ENCODE measurements at places on chromosomes 11 and 22.

GRCh38 chr22:20390394-20390907, 3.5 kb upstream of the ZNF74 start:
- DNase-seq, result no peak

GRCh38 chr11:38019072-38019775, 1421.2 kb upstream of the RAG2 start:
- no peak for DNase-seq

DNA sequence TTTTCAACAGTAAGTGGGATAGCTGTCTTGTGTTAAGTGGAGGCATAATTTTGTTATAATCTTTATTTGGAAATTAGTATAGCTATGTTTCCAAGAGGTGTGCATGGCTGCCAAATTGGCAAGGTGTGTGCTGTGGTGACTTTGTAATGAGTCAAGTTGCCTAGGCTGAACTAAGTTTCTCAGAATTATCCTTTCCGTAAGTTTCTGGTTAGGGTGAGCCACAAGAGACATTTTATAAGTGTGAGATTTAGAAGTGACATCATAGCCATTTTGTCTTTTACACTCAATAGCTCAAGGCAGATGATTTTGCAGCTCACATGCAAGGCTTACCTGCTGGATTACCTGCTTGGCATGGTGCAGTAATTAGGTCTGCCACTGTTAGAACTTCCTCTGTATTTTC, 90.3 kb downstream of the C11orf87 start:
- DNase-seq, result no peak

DNA sequence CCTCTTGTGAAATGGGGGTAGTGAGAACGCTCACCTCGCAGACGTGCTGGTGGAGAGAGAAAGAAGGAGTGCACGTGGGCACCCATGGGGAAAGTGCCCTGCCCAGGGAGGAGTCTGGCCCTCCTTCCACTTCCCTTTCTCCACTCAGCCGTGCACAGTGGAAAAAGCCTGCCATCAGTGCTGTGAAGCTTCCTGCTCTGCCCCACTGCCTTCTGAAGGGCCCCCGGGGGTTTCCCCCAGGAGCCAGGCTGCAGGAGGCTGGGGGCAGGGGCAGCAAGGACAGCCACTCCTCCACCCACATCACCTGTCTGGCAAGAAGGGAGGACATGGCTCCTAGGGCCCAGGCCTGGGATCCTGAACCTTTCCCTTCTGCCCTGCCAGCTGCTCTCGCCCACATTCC, 7.6 kb downstream of the TP53I11 start:
- DNase-seq, result no peak

- no peak for DNase-seq
These were observed 176.4 kb downstream of the FAM181B start for GRCh38 chr11:82557274-82557673.

DNA sequence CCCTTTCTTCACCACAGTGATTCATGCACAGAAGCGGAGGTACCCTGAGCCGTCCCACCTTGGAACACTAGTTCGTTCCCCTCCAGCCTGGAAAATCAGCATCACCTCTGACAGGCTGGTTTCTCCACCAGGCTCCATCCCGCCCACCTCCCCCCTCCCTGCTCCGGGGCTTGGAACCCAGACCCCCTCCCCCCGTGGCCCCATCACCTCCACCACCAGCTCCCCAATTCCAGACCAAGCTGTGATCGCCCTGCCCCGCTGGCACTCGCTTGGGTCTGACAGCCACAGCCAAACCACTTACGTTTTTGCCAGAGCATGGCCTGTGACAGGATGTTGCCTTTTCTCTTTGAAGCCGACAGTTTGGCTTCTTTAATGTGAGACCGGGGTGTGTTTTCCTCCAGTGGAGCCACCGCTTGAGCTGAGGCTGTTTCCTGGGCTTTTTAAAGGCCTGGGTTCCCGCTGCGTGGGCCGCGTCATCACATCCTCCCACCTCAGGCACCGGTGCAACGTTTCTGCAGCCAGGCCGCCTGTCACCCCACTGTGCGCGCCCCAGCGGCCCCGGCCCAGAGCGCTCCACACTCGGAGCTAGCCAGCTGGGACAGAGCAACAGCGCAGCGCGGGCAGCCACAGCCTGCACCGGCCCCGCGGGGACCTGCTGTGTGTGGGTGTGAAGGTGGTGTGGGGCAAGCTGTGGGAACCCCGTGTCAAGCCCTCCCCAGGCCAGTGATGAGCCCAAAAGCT, at the start of gene POU2AF1:
POU2AF1 (minus strand) TSS at position 415 of the 741 bp plus-strand sequence; CDS start at position 317, 98 bp downstream.
- DNase-seq, result peak; percentile 58

DNA sequence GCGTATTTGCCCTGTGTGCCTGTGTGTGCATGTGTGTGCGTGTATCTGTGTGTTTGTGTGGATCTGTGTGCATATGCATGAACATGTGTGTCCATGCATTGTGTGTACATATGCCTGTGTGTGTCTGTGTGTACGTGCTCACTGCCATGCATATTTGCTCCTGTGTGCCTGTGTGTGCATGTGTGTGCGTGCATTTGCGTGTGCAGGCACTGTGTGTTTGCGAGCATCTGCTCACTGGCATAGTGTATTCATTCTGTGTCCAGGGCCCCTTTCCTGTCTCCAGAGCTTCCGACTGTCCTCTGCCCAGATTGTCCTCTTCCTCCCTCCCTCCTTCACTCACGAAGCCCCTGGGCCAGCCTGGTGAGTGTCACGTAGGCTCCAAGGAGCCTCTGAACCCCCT, 5.8 kb downstream of the EMID1 start:
- DNase-seq, result no peak

DNA sequence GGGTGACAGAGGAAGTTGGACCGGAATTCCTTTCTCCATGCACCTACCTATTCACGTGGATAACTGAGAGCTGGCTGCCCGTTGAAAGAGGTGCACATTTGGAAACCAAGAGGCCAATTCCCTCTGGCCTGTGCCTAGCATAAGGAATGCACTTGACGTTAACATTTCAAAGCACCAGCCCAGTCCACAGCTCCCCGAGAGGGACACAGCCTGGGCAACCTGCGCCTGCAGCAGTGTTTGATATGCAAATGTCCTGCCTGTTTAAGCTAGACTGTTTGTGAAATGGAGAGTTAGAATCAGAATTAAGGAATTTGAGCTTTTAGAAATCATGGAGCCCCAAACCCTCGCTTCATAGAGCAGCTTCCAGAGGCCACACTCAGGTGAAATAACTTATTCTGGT, 126.1 kb downstream of the DSCAML1 start:
- no peak for DNase-seq

- DNase-seq, result no peak
These were observed 16.1 kb downstream of the MGAT3 start for GRCh38 chr22:39472570-39473556.

DNA sequence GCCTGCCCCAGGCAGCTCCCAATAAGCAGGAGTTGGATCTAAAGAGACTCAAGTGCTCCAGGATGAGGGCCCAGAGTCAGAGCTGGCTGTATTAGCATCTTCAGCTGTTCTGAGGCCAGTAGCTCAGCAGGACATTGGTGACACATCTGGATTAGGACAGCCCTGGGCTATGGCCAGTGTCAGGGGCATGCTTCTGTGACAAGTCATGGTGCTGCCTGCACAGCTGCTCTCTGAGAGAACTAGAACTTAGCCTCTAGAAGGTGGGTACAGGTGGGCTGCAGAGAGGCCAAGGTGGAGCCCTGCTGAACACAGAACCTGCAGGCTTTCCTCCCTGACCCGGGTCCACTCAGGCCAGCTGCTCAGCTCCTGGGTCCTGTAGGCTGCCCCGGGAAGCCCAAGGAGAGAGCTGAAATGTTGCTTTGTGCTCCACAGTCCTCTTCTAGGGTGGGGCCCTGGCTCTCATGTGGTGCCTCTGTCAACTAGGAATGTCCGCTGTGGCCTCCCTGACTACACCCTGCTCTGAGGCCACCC, 426.9 kb downstream of the SOX6 start:
- no peak for DNase-seq

DNA sequence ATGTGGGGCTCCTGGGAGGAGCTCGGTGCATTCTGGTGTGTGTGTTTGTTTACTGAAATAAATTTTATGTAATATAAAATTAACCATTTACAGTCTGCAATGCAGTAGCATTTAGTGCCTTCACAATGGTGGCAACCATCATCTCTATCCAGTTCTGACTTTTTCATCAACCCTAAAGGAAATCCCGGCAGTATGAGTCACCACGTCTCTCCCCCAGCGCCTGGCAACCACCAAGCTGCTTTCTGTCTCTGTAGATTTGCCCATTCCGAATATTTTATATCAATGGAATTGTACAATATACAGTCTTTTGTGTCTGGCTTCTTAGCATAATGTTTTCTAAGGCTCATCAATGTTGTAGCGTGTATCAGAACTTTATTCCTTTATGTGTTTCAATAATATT, 300.5 kb downstream of the MIAT start:
- no peak for DNase-seq

DNA sequence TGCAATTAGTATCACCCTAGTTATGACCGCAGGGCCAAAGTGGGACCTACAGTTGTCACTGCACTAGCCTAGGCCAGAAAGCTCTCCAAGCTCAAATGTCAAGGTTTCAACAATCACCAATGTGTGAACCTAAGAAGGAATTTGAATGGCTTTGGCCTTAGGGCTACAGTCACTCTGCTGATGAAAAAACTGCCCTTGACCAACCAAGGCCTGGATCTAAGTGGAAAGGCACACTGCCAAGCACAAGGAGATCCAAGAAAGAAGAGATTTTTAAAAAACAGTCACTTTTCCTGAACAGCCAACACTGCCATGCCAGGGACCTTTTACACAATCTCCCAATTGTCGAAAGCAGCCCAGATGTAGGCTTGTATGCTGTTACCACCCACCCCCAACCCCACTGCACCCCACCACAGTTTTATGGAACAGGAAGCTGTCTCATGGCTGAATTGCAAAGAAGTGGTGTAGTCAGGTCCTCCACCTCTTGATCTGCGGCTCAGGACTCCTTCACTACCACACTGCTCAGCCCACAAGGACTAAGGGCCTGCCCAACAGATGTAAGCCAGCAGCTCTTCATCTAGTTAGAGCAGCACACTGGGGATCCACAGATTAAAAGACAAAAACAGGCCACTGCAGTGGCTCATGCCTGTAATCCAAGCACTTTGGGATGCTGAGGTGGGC, 32.9 kb downstream of the SMCO4 start:
- no peak for DNase-seq

- peak; percentile 69 for DNase-seq
These were observed 925 bp upstream of the KCNJ11 start for GRCh38 chr11:17389211-17389956.

DNA sequence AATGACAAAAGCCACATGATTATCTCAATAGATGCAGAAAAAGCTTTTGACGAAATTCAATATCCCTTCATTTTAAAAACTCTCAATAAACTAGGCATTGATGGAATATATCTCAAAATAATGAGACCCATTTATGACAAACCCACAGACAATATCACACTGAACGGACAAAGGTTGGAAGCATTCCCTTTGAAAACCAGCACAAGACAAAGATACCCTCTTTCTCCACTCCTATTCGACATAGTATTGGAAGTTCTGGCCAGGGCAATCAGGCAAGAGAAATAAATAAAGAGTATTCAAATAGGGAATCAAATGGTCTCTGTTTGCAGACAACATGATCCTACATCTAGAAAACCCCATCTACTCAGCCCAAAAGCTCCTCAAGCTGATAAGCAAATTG, 52.0 kb downstream of the CASP12 start:
- DNase-seq, result no peak

DNA sequence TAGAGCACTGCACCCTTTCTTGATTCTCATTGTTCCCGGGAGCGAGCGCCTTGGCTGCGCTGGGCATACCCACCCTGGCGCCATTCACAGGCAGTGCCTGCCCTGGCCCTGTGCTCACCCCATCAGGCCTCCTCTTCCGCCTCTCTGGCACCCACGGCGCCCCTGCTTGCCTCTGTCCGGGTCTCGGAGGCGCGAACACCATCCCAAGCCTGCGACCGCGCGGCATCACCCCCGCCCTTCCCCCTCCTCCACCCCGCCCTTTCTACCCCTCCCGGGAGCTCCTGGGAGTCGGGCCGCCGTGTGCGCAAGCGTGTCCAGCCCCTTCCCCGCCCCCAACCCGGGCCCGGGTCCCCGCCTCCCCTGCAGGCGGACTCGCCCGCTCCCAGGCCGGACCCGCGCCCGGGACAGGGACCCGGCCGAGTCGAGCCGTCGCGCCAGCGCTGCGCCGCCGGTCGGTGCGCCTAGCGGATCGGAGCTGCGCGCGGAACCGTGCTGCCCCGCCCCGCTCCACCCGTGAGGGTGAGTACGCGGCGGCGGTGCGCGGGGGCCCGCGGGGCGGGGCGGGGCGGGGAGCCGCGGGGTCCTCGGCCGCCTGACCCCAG, at the start of gene ST3GAL4:
ST3GAL4 (plus strand) TSS at position 363 of the 602 bp plus-strand sequence. CDS start 50,470 bp downstream, outside the sequence.
- DNase-seq, result peak; percentile 31

- no peak for DNase-seq
These were observed 385 bp downstream of the HARBI1 start for GRCh38 chr11:46616551-46617133.

DNA sequence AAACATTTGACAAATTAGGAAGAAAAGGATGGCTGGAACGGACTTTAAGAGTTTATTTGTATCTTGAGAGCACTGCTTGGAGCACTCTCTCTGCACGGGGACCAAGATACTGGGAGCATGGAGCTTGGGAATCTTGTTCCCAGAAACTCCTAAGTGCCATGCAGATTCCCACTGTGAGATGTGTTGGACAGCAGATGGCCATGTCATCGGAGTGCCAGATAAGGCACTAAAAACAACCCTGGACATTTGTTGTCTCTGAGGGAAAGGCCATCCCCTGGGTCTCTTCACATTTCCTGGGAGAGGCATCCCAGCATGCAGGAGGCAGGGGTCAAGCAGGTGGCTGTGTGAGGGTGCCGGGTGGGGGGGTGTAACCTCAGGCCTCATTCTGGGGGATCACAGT, 2.9 kb downstream of the KIRREL3 start:
- DNase-seq, result no peak

GRCh38 chr11:21976210-21976609, 216.7 kb upstream of the ANO5 start:
- DNase-seq, result no peak

DNA sequence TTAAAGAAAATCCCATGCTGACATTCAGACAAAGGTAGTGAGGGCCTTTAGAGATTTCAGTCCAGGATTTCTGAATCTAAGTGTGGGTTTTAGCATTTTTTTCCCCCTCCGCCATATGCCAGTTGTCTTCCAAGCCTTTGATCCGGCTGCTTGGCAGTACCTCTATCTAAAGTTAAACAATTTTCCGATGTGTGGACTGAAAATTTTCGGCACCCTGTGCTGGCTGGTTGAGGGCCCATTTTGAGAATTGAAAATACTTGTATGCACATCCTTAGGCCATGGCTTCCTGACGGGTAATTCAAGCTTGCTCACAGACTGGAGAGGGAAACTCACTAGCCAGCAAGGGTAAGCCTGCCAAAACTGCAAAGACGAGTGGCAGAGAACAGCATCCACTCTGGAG, 131.9 kb upstream of the NARS2 start:
- no peak for DNase-seq

DNA sequence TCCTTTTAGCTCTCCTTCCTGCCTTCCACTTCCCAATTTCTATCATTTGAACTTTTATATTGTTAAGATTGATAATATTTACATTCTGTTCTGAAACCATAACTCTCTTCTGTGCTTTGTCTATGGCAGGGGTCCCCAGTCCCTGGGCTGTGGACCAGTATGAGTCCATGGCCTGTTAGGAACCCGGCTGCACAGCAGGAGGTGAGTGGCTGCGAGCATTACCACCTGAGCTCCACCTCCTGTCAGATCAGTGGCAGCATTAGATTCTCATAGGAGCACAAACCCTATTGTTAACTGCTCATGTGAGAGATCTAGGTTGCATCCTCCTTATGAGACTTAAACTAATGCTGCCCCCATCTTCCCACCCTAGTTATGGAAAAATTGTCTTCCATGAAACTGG, 48.4 kb upstream of the HEPHL1 start:
- DNase-seq, result no peak
